Epithelial cell of proximal tubule (primary cell): ENCODE measurements at places on chromosomes 1 and 21. TPM values are rescaled to one million over a fixed set of nuclear protein-coding genes. Genes with fewer than 3 reads are reported as not detected.

- no peak for DNase-seq
Measured at GRCh38 chr1:201284636-201285035, 1.3 kb downstream of the PKP1 start.

PRAMEF9 gene
- total RNA-seq = not detected in 2 replicates

DNA sequence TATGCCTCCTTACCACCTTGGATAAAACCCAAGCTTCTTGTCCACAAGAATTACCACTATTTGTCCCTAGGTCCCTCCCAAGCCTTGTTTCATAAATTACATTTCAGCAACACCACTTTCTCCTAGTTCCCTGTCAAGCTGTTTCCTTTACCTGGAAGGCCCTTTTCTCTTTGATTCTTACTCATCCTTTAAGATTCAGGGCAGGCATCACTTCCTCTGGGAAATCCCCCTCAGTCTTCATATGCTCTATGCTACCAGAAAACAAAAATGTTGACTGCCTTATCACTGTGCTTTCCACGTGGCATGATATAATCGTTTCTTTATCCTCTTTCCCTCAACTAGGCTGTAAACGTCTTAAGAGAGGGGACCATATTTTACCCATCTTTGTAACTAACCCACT, 102.7 kb downstream of the LYST start:
- no peak for DNase-seq

DNA sequence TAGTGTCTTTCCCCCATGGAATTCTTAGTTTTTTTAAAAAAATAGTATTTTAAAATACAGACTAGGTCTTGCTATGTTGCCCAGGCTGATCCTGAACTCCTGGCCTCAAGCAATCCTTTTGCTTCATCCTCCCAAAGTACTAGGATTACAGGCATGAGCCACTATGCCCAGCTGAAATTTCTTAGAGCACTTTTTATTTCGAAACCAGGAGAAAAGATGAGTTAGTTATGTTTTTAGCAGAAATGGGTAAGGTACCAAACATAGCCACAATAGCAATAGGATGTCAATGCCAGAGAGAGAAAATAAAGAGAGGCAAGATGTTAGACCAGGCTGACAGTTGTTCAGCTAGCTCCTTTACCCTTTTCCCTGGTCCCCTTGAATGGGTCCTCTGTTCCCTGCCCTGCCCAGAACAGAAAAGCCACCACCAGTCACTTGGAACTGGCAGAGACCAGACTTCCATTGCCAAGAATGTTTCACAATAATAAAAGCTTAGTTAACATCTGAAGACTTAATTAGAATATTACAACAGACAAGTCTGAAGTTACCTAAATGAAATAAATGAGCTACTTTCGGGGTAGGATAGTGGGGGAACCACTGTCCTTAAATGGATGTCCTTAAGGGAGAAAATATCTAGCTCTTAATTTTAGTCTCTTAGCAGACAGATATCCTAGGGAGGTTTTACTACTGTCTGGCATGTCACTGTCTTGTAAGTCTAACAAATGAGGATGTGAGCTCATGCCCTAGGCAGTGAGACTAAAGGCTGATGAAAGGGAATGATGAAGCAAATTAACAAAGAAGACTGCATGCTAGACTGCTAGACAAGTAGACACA, 54.3 kb downstream of the ABL2 start:
- no peak for DNase-seq

GRCh38 chr1:96554364-96554763, 167.2 kb upstream of the PTBP2 start:
- DNase-seq = no peak

PRAMEF25 gene
- total RNA-seq = not detected in 2 replicates

KLHDC7A gene
- total RNA-seq = 0.98 and 1.6 TPM in 2 replicates

GRCh38 chr21:25313829-25314228, 293.5 kb downstream of the MRPL39 start:
- no peak for DNase-seq

GRCh38 chr1:147651466-147651865, 18.9 kb downstream of the ACP6 start:
- peak; percentile 63 for DNase-seq
